Activated naive CD4-positive, alpha-beta T cell treated with anti-CD3 and anti-CD28 coated beads, Interleukin-2, amount 50 U/mL, for 16 hours (primary cell): ENCODE measurements at places on chromosomes 12 and 14.

DNA sequence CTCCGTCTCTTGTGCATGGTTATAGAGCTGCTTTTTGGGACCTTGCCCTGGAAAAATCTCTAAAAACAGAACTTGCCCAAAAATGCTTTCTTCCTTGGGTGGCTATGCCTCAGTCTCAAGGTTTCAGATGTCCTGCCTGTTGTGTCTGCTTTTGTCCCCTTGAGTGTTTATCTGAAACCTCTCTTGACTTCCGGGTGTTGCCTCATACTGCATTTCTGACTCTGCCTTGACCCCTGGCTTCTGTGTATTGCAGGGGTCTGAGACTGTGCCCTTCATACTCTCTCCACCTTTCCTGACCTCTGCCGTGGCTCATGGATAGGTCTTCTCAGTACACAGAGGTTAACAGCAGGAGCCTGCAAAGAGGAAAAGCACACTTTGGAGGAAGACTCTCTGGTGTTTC is 124.8 kb upstream of the NTF3 start:
- DNase-seq, result no peak

GRCh38 chr12:104115587-104115975 is 22.4 kb downstream of the NFYB start:
- DNase-seq, result no peak

DNA sequence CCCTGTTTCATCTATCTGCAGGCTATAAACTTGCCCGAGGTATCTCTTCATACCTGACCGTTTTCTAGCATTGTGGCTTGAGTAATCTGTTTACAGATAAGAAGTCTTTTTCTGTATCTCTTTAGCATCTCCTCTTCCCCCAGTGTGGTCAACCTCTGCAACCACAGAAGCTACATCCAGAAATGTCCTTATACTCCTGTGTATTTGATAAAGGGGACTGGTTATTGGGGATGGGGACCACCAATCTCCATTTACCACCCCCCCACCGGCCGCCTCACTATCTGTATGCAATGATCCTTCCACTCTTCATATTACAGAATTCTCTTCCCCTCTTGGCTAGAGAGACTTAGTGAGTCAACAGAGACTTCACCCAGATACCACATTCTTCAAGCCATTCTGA is 3.4 kb upstream of the RPAP3 start:
- DNase-seq, result no peak

DNA sequence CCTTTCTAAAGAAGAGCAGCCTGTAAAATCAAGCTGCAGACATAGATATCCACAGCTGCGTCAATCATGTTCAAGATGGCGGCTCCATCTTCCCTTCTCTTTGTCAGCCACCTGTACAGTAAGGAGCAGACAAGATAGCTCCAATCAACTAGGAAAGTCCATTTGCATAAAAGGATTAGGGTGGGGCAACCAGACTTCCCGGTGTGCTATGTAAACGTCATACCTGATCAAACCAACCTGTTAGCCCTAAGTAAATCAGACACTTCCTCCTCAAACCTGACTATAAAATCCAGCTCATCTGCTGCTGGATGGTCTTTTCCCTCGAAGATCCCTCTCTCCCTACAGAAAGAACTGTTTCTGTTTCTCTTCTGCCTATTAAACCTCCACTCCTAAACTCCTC is 60.1 kb downstream of the BCAT1 start:
- no peak for DNase-seq

GRCh38 chr14:37573356-37573755 is 21.7 kb downstream of the FOXA1 start:
- no peak for DNase-seq
